B cell (primary cell): ENCODE measurements at places on chromosomes 2 and 18. TPM values are rescaled to one million over a fixed set of nuclear protein-coding genes. Genes with fewer than 3 reads are reported as not detected.

- H3K36me3 ChIP-seq = no peaks in the 10 kb centered on the region
- DNase-seq = no peak
Measured at GRCh38 chr2:28209261-28209691, 183.4 kb upstream of the FOSL2 start.

GRCh38 chr2:76307495-76307894 is 596.8 kb upstream of the GCFC2 start:
- H3K4me1 ChIP-seq = no peaks in the 10 kb centered on the region
- H3K27me3 ChIP-seq = no peaks in the 10 kb centered on the region
- no peak overlapping the region for H3K4me3 ChIP-seq
- H3K27ac ChIP-seq = no peak overlapping the region
- DNase-seq = no peak

GRCh38 chr2:162074928-162075688 is 1.1 kb upstream of the DPP4 start:
- no peak overlapping the region for H3K4me3 ChIP-seq
- peaks cover 28% of the 10 kb centered on the region for H3K27me3 ChIP-seq
- no peak for DNase-seq
- H3K4me1 ChIP-seq = peaks cover 15% of the 10 kb centered on the region
- H3K36me3 ChIP-seq = no peaks in the 10 kb centered on the region

- H3K27me3 ChIP-seq = no peaks in the 10 kb centered on the region
- H3K36me3 ChIP-seq = no peaks in the 10 kb centered on the region
- no peak for DNase-seq
- no peaks in the 10 kb centered on the region for H3K4me1 ChIP-seq
Measured at GRCh38 chr2:62014102-62014501, 108.6 kb downstream of the COMMD1 start.

- no peaks in the 10 kb centered on the region for H3K27me3 ChIP-seq
- no peaks in the 10 kb centered on the region for H3K4me1 ChIP-seq
- no peaks in the 10 kb centered on the region for H3K36me3 ChIP-seq
- DNase-seq = no peak
Measured at GRCh38 chr2:85956646-85957039, 67.9 kb upstream of the ST3GAL5 start.

GRCh38 chr2:3689998-3690748 is 13.2 kb upstream of the DCDC2C start:
- no peak overlapping the region for H3K4me3 ChIP-seq
- no peaks in the 10 kb centered on the region for H3K4me1 ChIP-seq
- H3K27me3 ChIP-seq = peaks cover 3% of the 10 kb centered on the region
- no peaks in the 10 kb centered on the region for H3K36me3 ChIP-seq

DNA sequence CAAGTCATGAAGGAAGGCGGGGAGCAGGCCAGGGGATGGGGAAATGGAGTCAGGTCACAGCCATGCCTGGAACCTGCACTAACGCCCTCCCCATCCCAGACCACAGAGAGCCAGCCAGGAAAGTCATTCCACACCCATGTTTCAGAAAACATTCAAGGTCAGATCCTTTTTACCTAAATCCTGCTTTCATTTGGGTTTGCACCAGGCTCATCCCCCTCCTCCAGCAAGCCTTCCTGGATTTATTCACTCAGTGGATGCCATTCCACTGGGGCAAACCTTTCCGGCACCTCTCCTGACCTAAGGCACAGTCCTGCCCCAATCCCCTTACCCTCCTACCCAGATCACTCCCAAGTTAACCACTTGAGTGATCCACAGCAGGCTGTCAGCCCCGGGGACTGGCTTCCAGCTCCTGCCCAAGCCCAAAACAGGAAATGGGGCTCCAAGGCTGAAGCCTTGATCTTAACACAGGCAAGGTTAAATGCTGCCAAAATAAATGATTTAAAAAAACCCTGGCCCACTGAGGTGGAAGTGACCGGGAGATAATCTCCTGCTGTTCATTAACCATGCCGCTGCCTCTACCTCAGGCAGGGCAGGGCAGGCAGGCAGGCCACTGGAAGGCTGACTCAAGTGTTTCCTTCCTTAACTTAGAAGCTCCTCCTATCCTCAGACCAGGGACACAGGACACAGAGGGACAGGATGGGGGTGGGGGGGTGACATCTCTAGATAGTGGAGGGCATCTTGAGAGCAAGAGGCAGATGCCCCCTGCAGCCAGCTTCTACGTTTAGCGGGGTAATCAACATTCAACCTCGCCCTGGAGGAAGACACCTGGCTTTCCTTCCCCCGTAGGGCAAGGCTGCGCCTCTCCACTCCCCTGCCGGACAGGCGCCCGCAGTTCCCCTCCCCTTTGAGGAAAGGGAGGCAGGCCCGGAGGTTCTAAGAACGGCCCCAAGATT is 1.4 kb downstream of the RAB11FIP5 start:
- peak; percentile 41 for DNase-seq
- peak overlapping the region; percentile 3 for H3K4me3 ChIP-seq
- no peaks in the 10 kb centered on the region for H3K36me3 ChIP-seq

GRCh38 chr2:96174251-96175144 is 29.3 kb upstream of the DUSP2 start:
- H3K36me3 ChIP-seq = no peaks in the 10 kb centered on the region
- H3K4me3 ChIP-seq = no peak overlapping the region
- H3K27me3 ChIP-seq = no peaks in the 10 kb centered on the region
- H3K4me1 ChIP-seq = peaks cover 3% of the 10 kb centered on the region
- peak; percentile 85 for DNase-seq

DNA sequence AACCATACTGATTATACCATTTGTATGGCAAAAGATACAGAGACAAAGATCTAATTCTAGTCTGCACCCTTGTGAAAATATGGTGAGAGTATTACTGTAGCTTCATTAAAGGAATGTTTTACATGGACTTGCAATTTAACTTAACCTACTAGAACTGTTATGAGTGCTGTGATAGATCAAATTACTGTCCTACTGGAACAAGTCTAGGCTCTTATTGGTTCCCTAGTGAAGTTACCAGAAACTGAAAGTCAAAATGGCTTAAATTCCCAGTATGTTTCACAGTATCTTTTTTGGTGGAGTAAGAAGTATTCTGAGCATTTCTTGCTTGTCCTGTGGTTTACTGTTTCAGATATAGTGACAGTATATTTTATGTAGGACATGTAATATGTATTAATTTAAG is 3.8 kb upstream of the TBR1 start:
- no peak overlapping the region for H3K4me3 ChIP-seq
- no peak for DNase-seq
- H3K27ac ChIP-seq = no peak overlapping the region
- H3K4me1 ChIP-seq = peaks cover 36% of the 10 kb centered on the region
- H3K27me3 ChIP-seq = peaks cover 21% of the 10 kb centered on the region

DNA sequence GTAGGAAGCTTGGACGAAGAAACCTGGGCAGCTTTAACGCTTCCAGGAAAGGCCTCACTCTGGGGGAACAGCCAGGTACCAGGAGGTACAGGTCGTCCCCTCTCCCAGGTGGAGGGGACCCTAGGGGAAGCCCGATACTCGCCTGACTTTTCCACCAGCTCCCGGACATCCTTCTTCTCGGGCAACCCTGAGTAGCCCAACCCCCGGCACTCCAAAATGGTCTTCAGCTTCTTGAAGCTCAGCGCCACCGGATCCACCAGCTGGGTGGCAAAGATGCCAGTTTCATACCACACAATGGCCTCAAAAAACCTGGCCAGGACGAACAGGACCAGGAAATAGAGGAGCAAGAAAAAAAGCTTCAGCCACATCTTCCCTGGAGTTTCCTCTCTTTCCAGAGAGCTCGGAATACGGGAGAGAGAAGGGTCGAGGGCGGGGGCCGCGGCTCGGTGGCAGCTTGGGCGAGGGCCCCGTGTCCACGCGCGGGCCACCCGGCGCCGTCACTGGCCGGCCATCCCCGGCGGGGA is 1.1 kb downstream of the RNF103 start:
- no peaks in the 10 kb centered on the region for H3K27me3 ChIP-seq
- peak overlapping the region; percentile 74 for H3K4me3 ChIP-seq
- DNase-seq = peak; percentile 57
- H3K4me1 ChIP-seq = peaks cover 17% of the 10 kb centered on the region
- peak overlapping the region; percentile 85 for H3K27ac ChIP-seq
- H3K36me3 ChIP-seq = peaks cover 1% of the 10 kb centered on the region

DNA sequence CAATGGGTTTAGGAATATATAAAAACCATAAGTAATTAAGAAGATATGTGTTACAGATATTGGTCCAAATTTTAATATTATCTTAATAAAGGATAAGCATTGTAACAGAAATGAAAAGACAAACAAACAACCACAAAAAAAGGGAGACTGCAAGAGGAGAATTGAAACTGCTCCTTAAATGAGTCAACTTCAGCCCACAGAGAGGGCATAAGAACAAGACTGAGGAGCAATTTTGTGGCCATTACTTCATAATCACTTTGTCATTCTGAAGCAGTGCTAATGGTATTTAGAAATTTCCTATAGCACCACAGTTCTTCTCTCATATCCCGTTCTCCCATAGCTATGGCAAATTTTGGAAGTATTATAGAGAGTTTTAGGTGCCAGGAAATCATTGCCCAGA is 193.2 kb upstream of the HNMT start:
- no peak overlapping the region for H3K4me3 ChIP-seq
- no peak for DNase-seq
- H3K27me3 ChIP-seq = no peaks in the 10 kb centered on the region
- no peak overlapping the region for H3K27ac ChIP-seq
- H3K4me1 ChIP-seq = no peaks in the 10 kb centered on the region

- no peak overlapping the region for H3K27ac ChIP-seq
- DNase-seq = no peak
- peaks cover 28% of the 10 kb centered on the region for H3K4me1 ChIP-seq
- peaks cover 32% of the 10 kb centered on the region for H3K36me3 ChIP-seq
- H3K27me3 ChIP-seq = no peaks in the 10 kb centered on the region
Measured at GRCh38 chr2:47076586-47077441, 78.3 kb downstream of the STPG4 start.

DNA sequence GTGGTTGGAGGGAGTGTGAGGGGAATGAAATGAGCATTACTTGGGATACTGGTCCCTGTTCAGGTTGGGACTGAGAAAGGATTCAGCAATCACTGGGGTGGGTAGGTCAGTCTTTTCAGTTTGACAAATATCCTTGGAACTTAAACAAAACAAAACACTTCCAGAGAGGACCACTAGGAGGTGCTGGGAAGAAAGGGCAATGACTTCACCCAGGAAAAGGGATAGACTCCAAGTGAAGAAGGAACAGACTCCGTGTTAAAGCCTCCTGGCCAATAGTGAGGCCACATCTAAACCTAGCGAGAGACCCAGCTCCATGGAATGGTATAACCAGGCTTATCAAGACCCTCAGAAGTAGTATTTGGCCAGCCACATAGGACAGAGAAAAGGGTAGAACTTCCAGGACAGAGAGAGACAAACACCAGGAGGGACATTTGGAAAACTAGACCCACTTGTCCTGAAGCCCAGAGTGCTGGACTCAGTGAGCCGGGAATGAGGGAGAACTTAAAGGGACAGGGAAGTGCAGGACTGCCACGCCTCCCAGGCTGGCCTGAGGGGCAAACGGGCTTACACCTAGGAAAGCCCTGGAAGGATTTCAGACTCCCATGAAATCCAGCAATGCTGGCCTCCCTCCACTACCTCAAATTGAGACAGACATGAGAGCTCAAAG is 19.6 kb upstream of the KCNG3 start:
- no peak overlapping the region for H3K27ac ChIP-seq
- DNase-seq = peak; percentile 35
- no peaks in the 10 kb centered on the region for H3K27me3 ChIP-seq
- no peaks in the 10 kb centered on the region for H3K4me1 ChIP-seq
- H3K36me3 ChIP-seq = no peaks in the 10 kb centered on the region

- H3K27me3 ChIP-seq = peaks cover 19% of the 10 kb centered on the region
- no peak overlapping the region for H3K4me3 ChIP-seq
- no peak for DNase-seq
- no peaks in the 10 kb centered on the region for H3K4me1 ChIP-seq
- H3K27ac ChIP-seq = no peak overlapping the region
Measured at GRCh38 chr2:73700131-73700611, 37.0 kb downstream of the TPRKB start.

DNA sequence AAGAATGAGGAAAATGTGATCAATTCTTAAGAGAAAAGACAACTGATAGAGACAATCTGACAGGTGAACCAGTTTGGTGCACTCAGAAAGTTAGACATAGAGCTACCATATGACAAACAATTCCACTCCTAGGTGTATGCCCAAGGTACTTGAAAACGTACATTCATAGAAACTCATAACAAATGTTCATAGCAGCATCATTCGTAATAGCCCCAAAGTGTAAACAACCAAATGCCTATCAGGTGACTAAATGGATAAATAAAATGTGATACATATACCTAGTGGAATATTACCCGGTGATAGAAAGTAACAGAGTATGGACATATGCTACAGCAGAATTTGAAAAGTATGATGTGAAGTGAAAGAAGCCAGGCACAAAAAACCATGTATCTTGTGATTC is 149.3 kb upstream of the TRIB2 start:
- no peaks in the 10 kb centered on the region for H3K27me3 ChIP-seq
- no peak for DNase-seq
- no peaks in the 10 kb centered on the region for H3K36me3 ChIP-seq
- H3K4me1 ChIP-seq = peaks cover 9% of the 10 kb centered on the region
- no peak overlapping the region for H3K4me3 ChIP-seq
- H3K27ac ChIP-seq = no peak overlapping the region

DNA sequence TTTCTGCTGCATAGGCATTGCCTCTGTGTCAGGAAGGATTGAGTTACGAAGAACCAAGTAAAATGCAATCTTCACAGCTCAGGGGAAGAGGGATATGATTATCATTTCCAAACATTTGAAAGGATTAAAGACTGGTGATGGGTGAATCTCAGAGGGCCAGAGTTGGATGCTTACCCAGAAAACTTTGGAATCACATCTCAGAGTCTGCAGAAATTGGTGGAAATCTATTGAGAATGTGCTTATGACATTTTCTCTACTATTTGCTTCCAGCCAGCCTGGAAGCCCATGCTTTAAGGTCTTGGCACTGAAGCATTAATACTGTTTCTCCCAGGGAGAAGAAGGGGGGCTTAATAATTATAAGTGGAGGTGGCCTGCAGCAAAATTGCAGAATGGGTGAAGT is 1301.4 kb upstream of the PIK3C3 start:
- H3K4me3 ChIP-seq = no peak overlapping the region
- H3K27ac ChIP-seq = no peak overlapping the region
- DNase-seq = no peak
- H3K27me3 ChIP-seq = no peaks in the 10 kb centered on the region

- no peak within 1 kb of the TSS for H3K27ac ChIP-seq
- no peak within 1 kb of the TSS for H3K4me3 ChIP-seq
- DNase-seq = no peak
- no peaks in the 10 kb centered on the region for H3K27me3 ChIP-seq
- H3K36me3 ChIP-seq = no peaks in the 10 kb centered on the region
- H3K4me1 ChIP-seq = no peaks in the 10 kb centered on the region
Measured at GRCh38 chr18:63702660-63703059, at the start of gene SERPINB11. Gene SERPINB11 (plus strand): TSS chr18:63702960. CDS start chr18:63710194, 7,234 bp downstream.

Gene TMEM163
- 0.65 and 2.6 TPM in 2 replicates for polyA plus RNA-seq

Gene SCYGR4
- polyA plus RNA-seq = not detected in 2 replicates

Gene KRTCAP3
- 8.6 TPM in 2 replicates for polyA plus RNA-seq

Gene LYPD6B
- 1.7 and 2.7 TPM in 2 replicates for polyA plus RNA-seq

Gene PLGLB2
- 2.0 and 3.3 TPM in 2 replicates for polyA plus RNA-seq

Gene CYP27C1
- not detected in 2 replicates for polyA plus RNA-seq

Gene SGPP2
- polyA plus RNA-seq = 0.52 and 1.5 TPM in 2 replicates

Gene AMER3
- polyA plus RNA-seq = not detected in 2 replicates

Gene HOXD11
- polyA plus RNA-seq = not detected in 2 replicates

Gene AQP12B
- not detected in 2 replicates for polyA plus RNA-seq

Gene ACADL
- polyA plus RNA-seq = not detected in 2 replicates

Gene NCKAP5
- polyA plus RNA-seq = not detected in 2 replicates
